Effector memory CD4-positive, alpha-beta T cell (primary cell): ENCODE measurements at places on chromosomes 3 and 15.

- no peak for DNase-seq
Observed at GRCh38 chr15:69126054-69126469, 34.4 kb upstream of the GLCE start.

DNA sequence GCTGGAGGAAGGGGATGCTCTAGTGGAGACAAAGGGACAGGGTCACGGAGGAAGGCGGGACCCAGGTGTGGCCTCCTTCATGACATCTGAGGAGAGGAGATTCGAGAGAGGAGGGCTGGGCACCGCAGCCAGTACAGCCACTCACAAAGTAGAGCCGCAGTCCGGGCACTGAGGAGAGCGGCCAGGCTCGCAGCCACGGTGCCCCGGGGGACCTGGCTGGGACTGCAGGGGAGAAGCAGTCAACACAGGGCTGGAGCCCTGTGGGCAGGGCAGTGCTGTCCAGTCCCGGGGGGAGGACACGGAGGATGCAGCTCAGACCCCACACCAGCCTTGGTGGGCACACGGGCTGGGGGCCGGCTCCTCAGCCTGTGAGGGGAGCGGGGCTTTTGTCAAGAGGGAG lies 40.3 kb downstream of the HMCES start:
- no peak for DNase-seq

GRCh38 chr3:46930166-46930944 lies 46.2 kb downstream of the CCDC12 start:
- DNase-seq, result no peak

DNA sequence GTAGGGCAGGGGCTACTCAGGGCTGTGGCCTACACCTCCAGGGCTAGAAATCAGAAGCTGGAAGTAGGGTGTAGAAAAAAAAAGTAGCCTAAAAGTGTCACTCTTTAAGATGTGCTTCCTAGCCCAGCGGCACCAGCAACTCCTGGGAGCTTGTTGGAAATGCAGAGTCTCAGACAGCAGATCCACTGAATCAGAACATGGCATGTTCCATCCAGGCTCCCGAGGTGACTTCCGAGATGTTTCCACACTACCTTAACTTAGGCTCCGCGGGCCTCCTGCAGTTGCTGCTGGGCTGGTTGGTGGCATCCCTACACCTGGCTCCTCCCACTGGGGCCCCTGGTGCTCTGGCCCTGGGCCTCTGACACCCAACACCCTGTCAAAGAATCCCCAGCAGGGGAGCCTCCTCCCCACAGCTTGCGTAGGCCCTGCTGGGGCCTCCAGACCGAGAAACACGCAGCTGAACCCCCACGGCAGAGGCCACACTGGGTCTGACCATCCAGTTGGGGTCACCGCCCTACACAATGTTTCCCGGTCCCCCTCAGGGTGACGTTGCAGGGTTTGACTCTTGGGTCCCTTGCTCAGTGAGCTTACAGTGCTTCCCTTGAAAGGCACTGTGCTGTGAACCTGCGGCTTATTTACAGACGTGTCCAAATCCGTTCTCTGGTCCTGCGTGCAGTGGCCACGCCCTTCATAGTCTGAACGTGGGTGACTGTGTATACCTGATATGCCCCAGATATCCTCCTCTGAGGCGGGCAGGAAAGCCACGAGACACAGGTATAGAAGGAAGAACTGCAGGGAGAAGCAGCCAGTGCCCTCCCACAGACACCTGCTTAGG lies 46.5 kb downstream of the FAM174B start:
- no peak for DNase-seq

DNA sequence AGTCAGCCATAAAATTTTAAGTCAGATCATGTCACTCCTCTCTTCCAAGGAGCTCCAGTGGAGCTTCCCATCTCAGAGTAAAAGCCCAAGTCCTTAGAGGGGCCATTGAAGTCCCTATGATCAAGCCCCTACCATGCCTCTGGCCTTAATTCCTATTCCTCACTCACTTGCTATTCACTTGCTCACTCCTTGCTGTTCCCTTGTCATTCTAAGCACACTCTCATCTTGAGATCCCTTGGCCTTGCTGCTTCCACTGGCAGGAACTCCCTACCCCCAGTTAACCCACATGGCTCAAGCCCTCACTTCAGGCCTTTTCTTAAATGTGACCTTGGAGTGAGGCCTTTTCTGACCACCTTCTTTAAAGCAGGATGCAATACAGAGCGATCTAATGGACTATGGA lies 12.3 kb upstream of the SECISBP2L start:
- DNase-seq, result no peak

DNA sequence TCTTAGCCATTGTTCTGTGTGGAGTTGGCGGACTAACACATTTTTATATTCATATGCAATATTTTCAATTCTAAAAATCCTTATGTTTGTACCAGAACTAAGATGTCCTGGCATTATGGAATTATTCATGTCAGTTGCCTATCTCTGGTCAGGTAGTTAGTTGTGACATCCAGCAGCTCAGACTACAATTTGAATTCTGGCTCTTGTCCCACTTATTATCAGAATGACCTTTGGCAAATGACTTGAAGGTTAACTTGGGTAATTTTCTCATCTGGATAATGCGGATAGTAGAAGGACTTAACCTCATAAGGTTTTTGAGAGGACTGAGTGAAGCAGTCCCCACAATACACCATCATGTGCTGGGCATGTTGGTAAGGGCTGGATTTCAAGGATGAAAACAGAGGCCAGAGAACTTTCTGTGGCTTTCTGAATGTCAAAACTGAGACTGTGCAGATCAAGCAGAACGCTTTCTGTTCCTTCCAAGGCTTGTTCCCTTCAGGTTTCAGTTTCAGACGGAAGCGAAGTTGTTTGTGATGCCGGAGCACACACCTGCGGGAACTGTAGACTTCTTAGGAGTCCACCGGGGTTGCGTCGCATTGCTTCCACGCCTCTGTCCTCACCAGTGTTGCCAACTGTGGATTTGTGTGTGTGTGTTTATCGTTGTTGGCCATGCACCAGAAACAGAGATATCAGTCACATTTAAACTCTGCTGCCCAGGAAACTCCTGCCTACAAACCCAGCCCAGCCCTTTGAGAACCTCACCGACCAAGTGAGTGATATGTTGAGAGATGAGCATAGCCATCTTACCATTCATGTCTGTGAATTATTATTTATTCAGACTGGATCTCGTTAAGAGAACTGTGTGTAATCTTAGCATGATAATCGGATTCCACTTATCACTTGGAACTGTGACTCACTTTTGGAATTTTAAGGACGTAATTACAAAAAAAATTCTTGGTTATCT lies 76.0 kb downstream of the PTPRG start:
- no peak for DNase-seq

DNA sequence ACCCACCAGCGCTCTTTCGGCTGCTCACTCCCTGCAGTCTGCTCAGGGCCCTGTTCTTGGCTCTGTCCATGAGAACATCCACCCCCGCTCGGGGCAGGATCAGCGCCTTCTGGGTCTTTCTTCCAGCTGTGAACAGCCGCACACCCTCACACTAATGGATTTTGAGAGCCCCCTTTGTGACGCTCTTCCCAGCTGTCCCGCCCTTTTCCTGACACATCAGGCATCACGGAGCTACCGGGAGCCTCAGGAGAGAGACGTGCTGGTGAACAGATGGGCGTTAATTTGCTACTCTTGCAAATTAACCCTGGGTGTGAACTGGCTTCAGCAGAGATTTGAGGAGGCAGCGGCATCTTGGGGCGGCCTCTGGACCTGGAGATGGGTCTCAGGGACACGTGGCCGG lies 113.0 kb downstream of the TMEM266 start:
- DNase-seq, result no peak

- DNase-seq, result no peak
Observed at GRCh38 chr3:58536501-58537411, at the start of gene ACOX2. Gene ACOX2 (minus strand): TSS chr3:58537190. CDS start chr3:58535106, 2,084 bp downstream.

DNA sequence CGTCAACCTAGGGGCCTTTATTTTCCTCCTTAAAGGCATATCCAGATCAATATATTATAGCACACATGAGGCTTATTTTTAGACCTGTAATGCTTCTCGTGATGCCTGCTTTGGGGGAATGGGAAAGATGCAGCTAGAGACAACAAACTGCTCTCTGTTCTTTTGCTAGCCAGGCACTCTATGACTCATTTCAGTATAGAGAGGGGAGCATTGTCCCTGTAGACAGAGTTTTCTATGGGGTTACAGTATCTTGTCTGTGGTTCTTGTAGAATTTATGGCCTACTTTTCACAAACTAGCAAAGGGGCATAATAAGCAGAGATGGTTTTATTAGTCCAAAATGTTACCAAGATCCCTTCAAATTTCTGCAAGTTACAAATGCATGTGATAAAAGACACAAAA lies 305.6 kb downstream of the LSAMP start:
- DNase-seq, result no peak

GRCh38 chr3:194158942-194159439 lies 23.0 kb downstream of the HES1 start:
- no peak for DNase-seq

DNA sequence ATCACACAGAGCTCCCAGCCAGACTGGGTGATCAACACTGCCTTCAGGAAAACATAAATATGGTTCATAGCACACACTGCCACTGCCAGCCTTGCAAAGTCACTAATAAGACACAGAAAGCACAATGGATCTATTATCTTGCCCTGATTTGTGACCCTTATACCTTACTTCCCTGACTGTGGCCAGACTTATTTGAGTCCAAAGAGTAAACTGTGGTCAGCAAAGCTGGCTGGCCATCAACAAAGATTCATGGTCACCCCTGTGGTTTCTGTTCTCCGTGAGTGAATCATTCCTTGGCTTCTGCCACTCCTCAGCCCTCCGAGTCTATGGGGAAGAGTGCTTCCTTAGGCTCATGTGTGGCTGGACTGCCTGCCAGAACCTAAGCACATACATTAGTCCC lies 437.7 kb downstream of the RAP2B start:
- DNase-seq, result no peak

DNA sequence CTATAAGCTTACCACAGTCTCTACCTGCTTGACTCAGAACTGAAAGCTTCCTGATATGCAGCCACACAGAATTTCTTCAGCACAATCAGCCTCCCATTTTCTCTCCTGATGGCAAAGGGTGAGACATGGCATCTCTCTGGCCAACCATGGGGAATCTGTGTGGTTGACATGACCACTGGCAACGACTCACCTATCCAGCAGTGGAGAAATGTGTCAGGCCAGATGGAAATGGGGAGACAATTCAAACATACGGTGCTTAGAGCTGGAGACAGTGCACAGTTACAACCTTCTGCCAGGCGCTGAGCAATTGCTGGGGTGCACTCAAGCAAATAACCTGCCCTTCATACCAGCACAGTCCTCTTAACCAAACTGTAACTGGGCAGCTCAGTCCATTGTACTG lies 3.6 kb downstream of the ZNF385D start:
- no peak for DNase-seq

GRCh38 chr3:46985588-46985987 lies 6.1 kb downstream of the NBEAL2 start:
- DNase-seq, result no peak

- DNase-seq, result no peak
Observed at GRCh38 chr3:8183627-8184026, 318.0 kb upstream of the LMCD1 start.

- no peak for DNase-seq
Observed at GRCh38 chr15:39034816-39035215, 470.2 kb upstream of the RASGRP1 start.

DNA sequence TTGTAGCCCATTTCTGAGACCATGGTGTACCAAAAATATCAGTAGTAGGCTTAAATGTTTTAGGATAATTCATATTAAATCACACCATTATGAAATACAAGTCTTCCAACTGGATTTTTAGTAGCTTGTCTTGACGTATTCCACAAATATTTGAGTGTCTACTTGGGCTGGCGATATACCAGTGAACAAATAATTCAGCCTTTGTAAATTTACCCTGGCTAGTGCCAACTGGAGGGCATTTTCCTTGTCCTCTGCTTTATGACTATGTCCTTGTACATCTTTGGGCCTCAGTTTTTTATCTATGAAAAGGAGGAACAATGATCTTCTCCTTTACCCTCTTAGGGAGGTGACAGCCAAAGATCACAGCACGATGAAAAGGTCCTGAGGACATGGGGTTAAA lies 114.8 kb downstream of the FRMD4B start:
- no peak for DNase-seq

DNA sequence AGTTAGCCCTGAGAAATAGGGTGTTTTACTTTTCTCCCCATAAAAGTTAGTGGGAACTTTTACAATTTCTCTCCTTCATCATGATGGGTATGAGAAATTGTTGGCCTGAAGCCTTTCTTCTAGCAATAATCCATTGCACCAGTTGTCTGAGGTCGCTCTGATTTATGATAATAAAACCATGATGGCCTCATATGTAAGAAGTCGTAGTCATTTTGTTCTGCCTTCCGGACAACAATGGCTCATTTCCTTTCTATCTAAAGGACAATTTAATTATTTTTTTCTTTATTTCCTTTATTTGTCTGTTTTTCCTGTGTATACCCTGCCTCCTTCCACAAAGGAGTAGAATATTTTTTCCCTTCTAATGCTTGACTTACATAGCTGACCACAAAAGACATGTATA lies 31.6 kb upstream of the GNB4 start:
- DNase-seq, result no peak

GRCh38 chr15:35690698-35691116 lies 144.7 kb upstream of the DPH6 start:
- no peak for DNase-seq

DNA sequence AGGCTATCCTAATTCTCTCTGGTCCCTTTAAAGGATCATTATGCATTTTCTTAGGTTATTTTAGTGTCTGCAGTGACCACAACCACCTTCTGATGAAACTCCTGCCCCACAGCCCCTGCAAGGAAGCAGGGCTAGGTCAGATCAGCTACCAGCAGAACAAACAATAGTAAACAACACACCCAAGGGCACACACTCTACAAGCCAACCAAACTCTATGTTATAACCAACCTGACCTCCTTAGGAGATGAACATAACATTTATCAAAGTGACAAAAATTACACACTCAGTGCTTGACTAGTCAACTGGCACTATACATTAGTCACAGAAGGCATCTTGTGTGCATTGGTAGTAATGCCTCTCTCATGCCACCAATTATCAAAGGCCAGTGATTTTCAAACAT lies 17.3 kb downstream of the DENND6A start:
- no peak for DNase-seq

- no peak for DNase-seq
Observed at GRCh38 chr3:24850245-24850644, 355.6 kb upstream of the THRB start.

DNA sequence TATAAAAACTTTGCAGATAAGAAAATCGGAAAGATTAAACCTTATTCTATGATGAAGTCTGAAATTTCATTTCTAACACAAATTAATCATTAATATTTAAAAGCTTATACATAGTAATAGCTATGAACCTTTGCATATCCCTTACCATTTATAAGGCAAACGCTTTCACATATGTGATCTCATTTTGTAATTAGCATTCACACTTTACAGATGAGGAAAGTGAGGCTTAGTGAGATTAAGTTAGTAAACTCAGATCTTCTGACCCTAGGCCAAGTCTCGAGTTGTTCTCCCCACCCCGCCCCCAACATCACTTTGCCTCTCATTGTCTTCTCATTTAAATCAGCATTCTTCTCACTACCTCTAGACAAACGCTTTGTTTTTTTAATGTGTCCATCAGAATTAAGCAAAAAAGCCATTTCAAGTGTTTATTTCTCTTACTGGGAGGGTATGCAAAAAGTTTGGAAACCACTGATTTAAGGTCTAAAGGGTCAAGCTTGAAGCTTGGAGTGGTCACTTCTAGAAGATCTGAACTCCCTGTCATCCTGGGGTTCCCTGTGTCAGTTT lies 172.9 kb upstream of the BCL6 start:
- no peak for DNase-seq
